ENCODE measurements at places on chromosomes 6 and 20.
A peak's percentile ranks its signal among the peaks of the same experiment; 100 is the strongest.

DNA sequence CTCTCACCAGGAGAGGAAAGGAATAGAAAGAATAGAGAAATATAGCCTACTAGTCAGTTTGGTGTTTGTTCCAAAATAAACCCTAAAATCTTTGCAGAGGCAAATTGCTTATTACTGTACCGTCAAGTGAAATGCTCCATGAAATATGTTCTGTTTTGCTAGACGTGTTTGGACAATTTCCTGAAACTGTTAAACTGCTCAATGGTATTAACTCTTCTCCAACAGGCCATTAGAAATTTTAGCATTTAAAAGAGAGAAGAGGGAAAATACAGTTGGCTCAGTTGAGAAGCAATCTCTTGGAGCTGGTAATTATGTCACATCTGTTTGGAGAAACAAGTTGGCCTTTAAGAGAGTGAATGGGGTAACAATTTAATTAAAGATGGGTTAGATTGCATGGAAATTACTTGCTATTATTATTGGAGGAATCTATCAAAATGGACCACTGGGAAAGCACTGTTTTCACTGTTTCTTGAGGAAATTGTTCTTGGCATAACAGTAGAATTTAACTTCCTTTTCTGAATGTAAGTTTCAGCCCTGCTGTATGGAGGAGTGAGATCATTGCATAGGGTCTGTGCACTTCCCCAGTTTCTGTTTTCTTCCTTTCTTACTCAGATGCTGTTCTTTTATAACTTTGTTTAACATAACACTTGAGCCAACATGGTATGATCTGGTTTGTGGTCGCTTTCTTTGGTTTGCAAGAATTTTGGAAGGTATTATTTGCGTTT, 373.6 kb downstream of the PLCB1 start:
- DNase-seq, result no peak

DNA sequence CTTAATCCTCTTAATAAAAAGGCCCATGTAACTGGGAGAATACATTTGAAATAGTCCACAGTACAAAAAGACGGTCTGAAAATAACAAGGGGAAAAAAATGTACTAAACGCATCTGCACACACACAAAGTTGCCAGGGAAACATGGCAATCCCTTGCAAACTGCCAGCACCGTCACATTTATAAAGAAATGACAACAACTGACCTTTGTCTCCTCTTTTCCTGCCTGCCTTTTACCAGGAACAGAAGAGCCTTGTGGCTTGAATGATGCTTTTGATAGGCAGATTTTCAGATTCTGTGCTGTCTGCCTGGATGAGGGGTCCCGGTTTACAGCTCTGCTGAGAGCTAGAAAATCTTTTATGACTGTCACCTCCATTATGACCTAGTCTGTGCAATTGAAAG, 308.6 kb upstream of the ZFP64 start:
- no peak for DNase-seq

- no peak for DNase-seq
These were observed 59.0 kb downstream of the MDGA1 start for GRCh38 chr6:37638414-37639341.

GRCh38 chr20:58629215-58629580, 21.9 kb upstream of the STX16 start:
- DNase-seq, result no peak

- no peak for DNase-seq
These were observed 30.4 kb upstream of the PI16 start for GRCh38 chr6:36924131-36924530.

GRCh38 chr6:62283796-62284411, 2.1 kb downstream of the KHDRBS2 start:
- no peak for DNase-seq

- DNase-seq, result peak; percentile 46
These were observed 8.3 kb upstream of the AVP start for GRCh38 chr20:3092611-3093379.

- DNase-seq, result peak; percentile 37
These were observed 165.8 kb downstream of the ZFAND3 start for GRCh38 chr6:37985355-37985754.

DNA sequence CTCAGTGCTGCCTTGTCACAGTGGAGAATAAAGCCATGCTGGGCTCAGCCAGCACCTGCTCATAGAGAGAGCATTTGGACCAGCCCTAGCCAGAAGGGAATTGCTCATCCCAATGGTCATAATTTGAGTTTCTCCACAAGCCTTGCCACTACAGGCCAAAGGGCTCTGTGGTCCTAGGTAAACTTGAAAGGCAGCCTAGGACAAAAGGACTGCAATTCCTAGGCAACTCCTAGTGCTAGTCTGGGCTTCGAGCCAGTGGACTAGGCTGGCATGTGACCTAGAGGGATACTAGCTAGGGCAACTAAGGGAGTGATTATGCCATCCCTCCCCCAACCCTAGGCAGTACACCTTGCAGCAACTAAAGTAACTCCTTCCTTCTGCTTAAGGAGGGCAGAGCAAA, 516.2 kb downstream of the BCKDHB start:
- no peak for DNase-seq

DNA sequence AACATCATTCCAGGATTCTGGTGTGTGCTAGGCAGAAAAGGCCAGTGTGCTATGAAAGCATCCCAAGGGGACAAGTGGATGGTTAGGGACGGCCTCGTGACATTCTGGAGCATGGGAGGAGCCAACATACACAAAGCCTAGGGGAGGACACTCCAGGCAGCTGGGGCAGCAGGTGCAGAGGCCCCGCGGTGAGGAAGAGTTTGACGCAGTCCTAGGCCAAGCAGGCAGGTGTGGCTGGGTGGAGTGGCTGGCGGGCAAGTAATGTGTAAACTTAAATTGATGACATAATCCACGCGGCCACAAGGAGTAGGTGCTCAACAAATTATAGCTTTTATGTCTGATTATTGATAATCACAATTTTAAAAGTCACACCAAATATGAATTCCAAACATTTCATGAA, 93.6 kb downstream of the TMEM242 start:
- DNase-seq, result no peak

- no peak for DNase-seq
These were observed 58.1 kb downstream of the INSM1 start for GRCh38 chr20:20425823-20426654.

DNA sequence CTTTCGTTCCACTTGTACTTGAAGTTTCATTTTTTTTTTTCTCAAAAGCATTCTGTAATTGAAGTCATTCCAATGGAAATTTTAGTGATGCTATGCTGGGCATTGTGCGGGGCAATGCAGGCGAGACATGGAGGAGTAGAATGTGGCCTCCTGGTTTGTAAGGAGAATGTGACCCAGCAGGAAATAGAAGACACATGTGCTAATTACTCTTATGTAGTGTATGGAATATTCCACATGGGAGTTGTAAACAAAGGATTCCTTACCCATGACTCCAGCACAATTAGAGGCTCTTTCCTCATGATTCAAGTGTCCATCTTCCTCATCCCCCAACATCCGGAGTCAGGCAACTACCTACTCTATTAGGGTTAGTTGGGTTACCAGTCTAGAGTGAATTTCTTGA, 14.9 kb upstream of the RFPL4B start:
- no peak for DNase-seq

- DNase-seq, result no peak
These were observed 126.0 kb upstream of the RREB1 start for GRCh38 chr6:6981681-6982322.

DNA sequence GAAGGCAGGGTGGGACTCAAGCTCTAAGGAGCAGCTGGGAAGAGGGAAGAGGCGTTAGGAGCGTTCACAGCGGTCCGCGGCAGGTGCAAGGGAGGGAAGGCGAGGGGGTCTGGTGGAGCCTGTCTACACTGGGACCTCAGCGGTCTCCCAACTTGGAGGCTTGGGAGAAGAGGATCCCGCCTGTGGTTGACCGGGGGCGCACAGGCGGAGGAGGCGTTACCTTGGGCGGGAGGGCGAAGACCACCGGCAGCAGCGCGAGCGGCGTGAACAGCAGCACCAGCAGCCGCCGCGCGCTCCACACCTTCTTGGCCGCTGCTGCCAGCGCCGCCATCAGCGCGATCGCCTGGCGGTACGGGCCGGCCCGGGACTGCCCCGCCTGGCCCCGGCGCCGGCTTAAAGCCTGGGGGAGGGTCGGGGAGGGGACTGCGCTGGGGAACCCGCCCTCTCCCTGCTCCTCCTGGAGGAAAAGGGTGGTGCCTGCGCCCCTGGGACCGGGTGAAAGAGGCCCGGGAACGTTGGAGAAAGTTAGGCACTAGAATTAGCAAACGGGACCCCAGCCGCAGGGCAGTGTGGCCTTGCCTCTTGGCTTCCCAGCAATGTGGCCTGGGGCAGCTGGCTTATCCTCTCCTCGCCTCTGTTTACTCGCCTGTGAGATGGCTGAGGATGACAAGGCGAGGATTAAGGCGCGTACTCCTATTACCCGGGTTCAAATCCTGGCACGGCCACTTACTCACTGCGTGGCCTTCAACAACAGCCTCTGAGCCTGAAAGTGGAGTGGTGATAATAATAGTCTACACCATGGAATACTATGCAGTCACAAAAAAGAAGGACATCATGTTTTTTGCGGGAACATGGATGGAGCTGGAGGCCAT, at the start of gene SLC13A3:
Gene SLC13A3, minus strand, starts transcription at position 369 of the 872 bp plus-strand sequence. Its CDS starts 38 bp downstream, at position 331.
- DNase-seq, result no peak

GRCh38 chr6:110394409-110394808, 21.0 kb downstream of the DDO start:
- DNase-seq, result no peak

DNA sequence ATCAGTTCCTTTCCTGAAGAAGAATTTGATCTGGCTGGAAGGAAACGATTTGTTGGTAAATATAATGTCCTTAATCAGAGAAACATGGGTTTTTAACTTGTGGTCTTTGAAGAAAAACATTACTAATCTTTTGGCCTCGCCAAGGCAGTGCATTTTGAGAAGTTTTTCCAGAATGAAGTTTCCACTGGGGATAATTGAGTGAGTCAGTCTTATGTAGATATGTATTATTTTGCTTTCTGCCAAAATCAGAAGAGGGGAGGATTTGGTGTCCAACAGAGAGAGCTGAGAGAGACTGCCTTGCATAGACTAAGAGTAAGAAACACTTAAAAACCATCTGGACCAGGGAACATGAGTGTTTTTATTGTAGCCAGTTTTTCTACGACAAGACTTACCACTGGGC, 79.9 kb downstream of the FNDC1 start:
- DNase-seq, result no peak

DNA sequence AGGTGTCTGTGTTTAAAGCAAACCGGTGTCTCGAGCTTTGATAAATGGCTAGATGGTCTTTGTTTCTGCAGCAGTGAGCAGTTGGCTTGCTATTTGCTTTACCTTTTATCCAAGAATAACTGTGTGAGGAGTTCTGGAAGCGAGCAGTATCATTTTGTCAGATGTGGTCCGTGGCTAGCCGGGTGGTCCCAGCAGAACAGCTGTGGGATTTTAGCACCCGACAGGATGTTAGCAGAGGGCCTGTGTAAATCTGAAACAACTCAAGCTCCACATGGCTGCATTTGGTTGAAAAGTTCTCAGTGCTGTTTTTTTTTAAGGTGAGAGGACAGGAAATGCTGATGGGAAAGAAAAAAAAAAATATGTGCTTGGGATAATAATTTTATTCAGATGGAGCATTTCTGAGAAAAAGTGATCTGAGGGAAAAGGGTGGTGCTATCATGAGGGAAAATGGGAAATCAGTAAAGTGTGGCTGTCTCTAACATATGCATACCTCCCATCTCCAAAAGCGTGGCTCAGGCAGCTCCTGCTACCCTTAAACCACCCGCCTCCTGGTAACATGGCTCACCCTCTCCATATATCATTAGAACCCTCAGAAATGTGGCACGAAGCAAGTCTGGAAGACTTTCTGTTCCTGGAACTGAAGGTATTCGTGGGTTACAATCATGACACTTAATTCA, 215.4 kb downstream of the TSHZ2 start:
- no peak for DNase-seq

GRCh38 chr6:170456886-170457698, 96.0 kb downstream of the PSMB1 start:
- DNase-seq, result no peak

DNA sequence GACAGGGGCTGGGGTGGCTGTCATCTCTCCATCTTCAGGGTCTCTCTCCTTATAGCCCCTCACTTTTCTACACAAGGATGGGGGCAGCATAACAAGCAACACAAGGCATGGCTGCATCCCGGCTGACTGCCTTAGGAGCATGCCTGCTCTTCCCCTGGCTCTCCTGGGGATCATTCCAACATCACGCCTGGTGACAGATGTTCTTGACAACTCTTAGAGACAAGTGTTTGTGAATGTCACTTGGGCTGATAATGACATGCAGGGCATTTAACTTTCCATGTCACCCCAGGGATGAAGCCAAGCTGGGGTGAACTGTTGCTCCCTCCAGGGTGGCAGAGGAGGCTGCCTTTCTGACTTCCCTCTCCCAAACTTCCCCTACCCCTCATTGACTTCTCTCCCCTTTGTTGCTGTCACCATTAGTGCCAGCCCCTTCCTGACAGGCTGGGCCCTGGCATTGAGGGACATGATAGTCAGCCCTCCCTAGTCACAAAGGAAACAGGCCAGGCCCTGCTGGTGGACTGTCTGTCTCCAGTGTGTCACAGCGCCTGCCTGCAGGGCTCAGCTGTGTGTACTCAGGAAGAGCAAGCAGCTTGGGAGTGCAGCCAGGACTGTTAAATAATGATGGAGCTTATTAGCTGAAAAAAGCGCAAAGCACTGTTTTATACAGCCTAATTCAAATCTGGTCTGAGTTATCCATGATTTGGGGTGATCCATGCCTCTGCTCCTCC, 161.8 kb downstream of the LRFN2 start:
- DNase-seq, result no peak

- peak; percentile 24 for DNase-seq
These were observed 5.6 kb upstream of the PHACTR3 start for GRCh38 chr20:59598625-59599310.

DNA sequence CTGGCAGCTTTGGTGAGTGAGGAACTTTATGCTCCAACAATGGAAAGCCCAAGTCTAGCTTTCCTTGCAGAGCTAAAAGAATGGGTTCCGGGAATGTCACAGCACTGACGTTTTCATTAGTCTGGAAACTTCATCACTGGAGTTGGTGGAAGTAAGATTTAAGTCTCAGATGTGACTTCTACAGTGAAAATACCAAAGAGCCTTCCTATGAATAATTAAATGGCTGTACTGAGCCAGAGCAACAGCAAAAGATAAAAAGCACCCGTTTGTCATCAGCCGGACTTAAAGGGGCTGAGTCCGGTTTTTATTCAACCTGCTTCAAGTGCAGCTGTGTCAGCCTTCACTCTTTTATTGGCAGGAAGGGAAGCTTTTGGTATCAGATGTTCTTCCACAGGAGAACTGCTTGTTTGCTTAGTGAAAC, 46.5 kb upstream of the SHLD1 start:
- no peak for DNase-seq

DNA sequence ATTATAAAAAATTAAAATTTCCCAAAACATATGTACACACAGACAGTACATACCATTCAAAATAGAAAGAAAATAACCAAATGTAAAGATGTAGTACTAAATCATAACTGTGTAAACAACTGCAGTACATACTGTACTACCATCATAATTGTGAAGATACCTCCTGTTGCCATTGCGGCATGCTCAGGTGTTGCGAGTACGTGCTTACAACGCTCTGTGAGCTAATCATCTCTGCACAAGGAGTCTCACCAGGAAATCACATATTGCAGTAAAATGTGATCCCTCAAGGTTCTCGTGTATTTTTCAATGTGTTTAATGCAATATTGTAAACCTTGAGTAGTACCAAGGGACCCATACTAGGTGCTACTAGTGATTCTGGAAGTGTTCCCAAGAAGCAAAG, 22.9 kb downstream of the ASIP start:
- DNase-seq, result no peak

Data from stimulated activated CD4-positive, alpha-beta T cell treated with anti-CD3 and anti-CD28 coated beads, Interleukin-2, amount 100 ng/mL, for 24 hours (primary cell).